ENCODE measurements at places on chromosomes 5 and 9.

DNA sequence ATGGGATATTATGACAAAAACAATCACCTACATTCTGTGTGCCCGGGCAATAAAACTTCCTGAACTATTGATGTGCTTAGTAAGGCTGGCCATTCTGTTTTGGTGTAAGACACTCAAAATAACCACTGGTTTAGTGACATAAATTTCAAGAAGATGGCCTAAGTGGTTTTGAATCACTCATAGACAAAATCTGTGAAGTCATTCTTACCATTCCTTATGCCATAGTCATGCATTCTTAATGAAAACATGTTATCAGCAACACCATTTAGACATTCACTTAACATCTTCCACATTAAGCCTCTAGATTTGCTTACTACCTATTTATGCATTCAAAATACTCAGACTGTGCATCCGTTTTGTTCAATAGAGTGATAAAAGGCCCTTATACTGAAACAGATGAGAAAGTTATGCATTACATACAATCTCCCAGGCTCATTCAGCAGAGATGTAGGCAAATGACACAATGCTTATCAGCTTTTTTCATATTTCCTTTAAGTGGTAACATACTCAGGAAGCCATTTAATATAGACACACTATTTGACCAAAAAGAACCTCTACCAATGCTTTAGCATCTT, 848.8 kb upstream of the DMAC1 start:
- no peak for DNase-seq

DNA sequence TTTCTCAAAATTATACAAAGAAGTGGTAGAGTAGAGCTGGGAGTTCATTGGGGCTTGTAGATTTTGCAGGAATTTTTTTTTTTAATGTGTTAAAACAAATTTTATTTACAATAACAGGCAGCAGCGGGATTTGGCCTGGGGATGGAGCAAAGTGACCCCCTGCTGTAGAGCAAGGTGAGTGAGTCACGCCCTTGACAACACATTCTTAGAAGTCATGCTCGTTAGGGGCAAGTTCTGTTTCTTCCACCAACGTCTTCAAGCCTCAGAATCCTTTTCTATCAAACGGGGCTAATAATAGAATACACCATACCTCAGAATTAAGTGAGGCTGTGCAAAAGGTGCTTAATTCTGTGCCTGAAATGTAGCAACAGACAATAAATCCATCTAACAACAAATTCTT, 1.1 kb upstream of the ANKDD1B start:
- no peak for DNase-seq

GRCh38 chr9:81652058-81652687, 37.2 kb downstream of the TLE1 start:
- no peak for DNase-seq

- DNase-seq = no peak
These were observed 405.2 kb upstream of the WWC1 start for GRCh38 chr5:167886196-167886595.

GRCh38 chr5:68444048-68444447, 228.5 kb downstream of the PIK3R1 start:
- DNase-seq = no peak

Measured in RKO (cell line).